AG04449 (cell line): ENCODE measurements at places on chromosomes 16 and 17.

GRCh38 chr16:24984903-24985675 lies 30.1 kb downstream of the ARHGAP17 start:
- DNase-seq = no peak

DNA sequence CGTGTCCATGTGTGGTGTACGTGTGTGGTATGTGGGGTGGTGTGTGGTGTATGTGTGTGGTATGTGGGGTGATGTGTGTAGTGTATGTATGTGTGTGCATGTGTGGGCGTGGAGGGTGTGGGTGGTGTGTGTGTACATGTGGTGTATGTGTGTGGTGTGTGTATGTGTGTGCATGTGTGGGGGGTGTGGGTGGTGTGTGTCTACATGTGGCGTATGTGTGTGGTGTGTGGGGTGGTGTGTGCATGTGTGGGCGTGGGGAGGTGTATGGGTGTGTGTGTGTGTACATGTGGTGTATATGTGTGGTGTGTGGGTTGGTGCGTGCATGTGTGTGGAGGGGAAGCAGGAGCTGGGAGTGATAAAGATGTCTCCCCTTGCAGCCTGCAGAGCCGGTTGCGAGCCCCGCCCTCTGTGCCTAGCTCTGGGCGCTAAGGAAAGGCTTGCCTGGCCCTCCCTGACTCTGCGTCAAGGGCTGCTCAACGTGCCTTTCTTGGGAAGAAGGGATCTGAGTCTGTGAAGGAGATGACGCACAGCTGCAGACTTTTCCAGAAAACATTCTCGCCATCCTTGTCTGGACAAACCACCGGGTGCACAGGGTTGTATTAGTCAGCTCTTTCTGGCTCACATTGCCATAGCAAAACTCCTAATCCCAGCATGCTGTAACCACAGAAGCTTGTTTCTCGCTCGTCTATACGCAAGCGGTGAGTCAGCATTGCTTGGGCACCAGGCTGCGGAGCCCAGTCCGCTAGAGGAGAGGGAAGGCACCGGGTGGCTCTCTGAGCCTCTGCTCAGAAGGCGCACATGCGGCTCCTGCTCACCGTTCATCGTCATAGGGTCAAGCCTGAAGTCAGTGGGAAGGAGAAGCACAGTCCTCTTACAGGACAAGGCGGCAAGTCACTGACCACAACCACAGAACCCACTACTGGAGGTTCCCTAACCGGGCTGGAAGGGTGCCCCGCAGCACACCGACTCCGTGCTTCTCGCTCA lies 2.0 kb upstream of the CD300H start:
- DNase-seq = peak; percentile 68

- no peak for DNase-seq
These were observed 4.7 kb downstream of the ZNF764 start for GRCh38 chr16:30553393-30553899.

GRCh38 chr17:61334673-61335072 lies 65.0 kb upstream of the TBX2 start:
- DNase-seq = no peak

- DNase-seq = peak; percentile 85
These were observed 106.2 kb downstream of the XYLT1 start for GRCh38 chr16:17364319-17365210.

GRCh38 chr17:296906-297690 lies 55.5 kb downstream of the RPH3AL start:
- DNase-seq = no peak

DNA sequence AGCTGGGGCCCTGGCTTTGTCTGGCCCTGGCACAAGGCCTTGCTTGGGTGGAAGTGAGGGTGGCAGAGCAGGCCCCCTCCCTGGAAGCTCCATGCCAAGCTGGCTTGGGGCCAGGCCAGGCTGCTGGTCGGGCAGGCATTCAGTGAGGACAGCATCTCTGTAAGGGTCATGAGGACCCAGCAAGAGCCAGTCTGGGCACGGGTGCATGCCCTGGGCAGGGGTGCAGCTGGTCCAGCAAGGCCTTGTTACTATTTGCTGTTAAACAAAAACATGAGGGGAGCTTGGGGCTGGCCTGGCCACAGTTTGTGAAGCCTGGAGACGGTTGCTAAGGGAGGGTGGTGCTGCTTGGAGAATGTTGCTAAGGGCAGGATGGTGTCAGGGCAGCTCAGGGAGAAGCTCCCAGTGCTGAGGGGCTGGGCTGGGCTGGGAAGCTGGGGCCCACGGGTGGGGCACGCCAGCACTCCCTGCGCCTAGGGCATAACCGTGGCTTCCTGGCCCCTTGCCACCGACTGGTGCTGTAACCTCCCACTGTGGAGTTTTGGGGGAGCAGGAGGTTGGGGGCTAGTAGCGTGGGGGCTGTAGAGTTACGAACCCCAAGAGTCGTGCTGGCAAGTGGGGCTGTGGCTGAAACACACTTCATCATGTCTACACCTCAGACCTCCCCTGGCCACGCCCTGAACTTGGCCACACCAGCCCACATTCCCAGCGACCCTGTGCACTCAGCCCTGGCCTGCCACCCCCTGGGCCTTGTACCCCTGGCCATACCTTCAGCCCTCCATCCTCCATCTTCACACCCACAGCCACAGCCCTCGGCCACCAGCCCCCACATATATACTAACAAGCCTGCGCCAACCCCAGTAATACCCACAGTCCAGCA lies 1.6 kb downstream of the TPPP3 start:
- no peak for DNase-seq
